ENCODE measurements at places on chromosomes 13 and 19.

DNA sequence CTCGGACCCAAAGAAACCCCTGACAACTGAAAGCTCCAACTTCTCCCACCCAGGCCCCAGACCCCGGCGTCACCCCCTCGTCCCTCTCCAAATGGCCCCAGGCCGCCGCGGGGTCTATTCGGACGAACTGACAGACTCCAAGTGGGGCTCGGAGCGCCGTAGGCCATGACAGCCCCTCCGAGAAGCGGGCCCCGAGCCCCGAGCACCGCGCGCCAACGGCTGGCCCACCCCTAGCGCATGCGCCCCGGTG lies 360 bp downstream of the DDX39A start:
- peaks cover 35% of the 10 kb centered on the region for H3K4me1 ChIP-seq
- peak; percentile 88 for DNase-seq
- peak overlapping the region; percentile 100 for H3K4me3 ChIP-seq
- peak overlapping the region; percentile 100 for H3K27ac ChIP-seq

DNA sequence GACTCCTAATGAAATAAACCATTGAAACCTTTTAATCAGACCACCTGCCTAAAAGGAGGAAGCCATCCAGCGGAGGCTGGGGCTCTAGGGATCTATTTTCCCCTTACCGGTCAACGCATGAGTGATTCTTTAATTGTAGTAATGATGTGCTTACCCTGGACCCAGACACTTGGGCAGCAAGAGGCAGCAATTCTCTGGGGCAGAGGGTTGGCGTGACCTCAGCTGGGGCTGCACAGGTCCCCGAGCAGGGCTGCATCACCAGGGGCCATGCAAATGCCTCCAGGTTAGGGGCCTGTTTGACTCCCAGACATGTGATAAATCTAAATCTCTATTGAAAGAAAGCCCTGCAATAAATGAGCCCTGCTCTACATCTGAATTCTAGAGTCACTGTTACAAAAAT lies 194.2 kb upstream of the TSHZ3 start:
- no peak overlapping the region for H3K27ac ChIP-seq
- H3K36me3 ChIP-seq, result no peaks in the 10 kb centered on the region
- no peak for DNase-seq
- H3K27me3 ChIP-seq, result peaks cover 6% of the 10 kb centered on the region
- no peak overlapping the region for H3K4me3 ChIP-seq

GRCh38 chr13:24605923-24606372 lies 74.3 kb upstream of the ATP12A start:
- DNase-seq, result no peak
- H3K4me1 ChIP-seq, result peaks cover 22% of the 10 kb centered on the region
- H3K4me3 ChIP-seq, result no peak overlapping the region
- H3K27ac ChIP-seq, result no peak overlapping the region
- peaks cover 13% of the 10 kb centered on the region for H3K27me3 ChIP-seq

DNA sequence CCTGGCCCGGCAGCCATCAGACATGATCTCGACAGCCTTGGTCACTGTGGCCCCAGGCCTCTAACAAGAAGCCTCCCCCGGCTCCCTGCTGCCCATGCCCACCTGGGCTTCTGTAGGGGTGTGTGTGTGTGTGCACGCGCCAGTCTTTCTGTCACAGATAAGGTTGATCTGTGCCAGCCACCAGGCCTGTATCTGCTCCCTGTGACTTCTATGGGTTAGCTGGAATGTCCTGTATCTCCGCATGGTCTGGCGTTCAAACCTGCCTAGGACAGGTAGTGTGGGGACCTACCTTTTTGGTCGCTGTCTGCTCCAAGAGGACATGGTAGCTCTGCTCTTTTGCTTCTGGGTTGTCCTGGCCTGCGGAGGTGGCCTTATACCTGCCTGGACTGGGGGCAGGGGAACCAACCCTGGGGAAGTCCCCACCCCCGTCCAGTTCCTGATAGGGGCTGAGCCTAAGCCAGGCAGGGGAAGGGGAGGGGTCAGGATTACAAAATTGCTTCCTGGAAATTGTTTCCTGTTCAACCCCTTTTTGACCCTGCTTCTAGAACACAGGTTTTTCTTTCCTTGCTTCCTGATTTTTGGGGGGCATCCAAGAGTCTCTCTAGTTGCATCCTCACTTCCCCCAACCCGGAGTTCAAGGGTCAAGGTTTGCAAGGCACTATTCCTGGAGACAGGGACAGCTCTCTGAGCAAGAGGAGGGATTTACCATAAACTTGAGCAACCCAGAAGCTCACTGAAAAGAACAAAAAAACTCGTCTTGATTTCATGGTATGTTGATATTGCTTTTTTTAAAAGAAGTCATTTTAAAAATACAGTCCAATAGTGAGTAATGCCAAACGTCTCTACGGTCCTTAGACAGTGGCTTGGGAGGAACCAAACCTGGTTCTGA lies at the start of gene LRG1:
TSS of gene LRG1 (minus strand) at position 344 of the 889 bp plus-strand sequence. CDS start at position 321, 23 bp downstream.
- peaks cover 11% of the 10 kb centered on the region for H3K4me1 ChIP-seq
- peak within 1 kb of the TSS; percentile 46 for H3K27ac ChIP-seq
- peaks cover 11% of the 10 kb centered on the region for H3K27me3 ChIP-seq

DNA sequence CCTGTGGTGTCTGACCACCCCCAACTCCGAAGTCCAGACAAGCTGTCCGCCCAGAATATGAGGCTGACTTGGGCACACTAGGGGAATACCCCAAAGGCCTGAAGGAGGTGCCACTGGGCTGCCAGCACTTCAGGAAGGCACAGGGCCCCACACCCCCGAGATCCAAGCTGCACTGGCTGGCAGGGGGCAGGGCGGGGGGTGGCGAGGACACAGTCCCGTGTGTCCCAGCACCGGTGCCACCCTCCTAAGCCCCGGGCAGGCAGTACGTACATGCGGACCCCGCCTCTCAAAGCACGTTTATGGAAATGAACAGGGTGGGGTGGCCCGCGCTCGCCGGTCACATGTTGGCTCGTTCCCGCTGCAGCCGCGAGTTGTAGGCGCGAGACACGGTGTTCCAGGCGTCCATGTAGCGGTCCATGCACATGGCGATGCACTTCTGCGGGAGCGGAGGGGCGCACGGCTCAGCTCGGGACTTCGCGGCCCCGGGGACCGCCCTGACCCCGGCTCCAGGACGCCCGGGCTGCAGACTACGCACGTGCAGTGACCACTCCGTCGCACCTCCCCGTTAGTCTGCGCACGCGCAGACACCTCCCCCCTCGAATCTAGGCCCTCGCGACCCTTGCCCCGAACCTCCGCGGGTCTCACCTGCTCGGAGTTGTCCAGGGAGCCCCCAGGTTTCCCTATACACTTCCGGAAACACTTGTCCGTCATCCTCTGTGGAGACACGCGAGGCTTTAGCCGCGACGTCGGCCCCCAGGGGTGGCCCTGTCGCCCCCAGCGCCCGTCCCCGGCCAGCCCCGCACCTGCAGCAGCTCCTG lies 566 bp downstream of the TIMM13 start:
- H3K36me3 ChIP-seq, result peaks cover 14% of the 10 kb centered on the region
- H3K4me1 ChIP-seq, result peaks cover 13% of the 10 kb centered on the region
- H3K27ac ChIP-seq, result peak overlapping the region; percentile 96
- no peaks in the 10 kb centered on the region for H3K27me3 ChIP-seq
- peak overlapping the region; percentile 93 for H3K4me3 ChIP-seq
- DNase-seq, result peak; percentile 26

DNA sequence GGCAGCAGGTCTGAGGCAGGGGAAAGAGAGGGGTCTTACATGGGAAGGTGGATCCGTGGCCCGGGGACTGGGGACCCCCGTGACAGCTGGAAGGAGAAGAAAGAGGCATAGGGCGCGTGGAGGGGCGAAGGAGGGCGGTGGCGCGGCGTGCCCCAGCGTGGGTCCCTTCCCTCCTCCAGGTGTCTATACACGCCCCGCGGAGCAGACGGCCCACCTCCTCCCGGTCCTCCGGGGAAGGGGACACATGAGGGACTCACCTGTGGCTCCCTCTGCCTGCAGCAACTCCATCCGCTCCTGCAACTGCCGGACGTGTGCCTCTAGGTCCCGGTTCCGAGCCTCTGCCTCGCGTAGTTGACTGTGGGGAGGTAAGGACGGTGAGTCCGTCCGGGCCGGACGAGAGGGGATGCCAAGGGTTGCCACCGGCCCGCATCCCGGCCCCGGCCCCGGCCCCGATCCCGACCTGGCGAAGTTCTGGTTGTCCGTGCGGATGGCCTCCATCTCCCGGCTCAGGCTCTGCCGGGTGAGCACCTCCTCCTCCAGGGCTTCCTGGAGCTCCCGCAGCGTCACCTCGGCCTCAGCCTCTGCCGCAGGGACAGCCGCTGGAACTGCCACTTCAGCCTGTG lies 2.4 kb upstream of the SIX5 start:
- peaks cover 11% of the 10 kb centered on the region for H3K27me3 ChIP-seq
- H3K4me3 ChIP-seq, result peak overlapping the region; percentile 81
- H3K36me3 ChIP-seq, result no peaks in the 10 kb centered on the region
- H3K4me1 ChIP-seq, result peaks cover 10% of the 10 kb centered on the region
- no peak for DNase-seq

DNA sequence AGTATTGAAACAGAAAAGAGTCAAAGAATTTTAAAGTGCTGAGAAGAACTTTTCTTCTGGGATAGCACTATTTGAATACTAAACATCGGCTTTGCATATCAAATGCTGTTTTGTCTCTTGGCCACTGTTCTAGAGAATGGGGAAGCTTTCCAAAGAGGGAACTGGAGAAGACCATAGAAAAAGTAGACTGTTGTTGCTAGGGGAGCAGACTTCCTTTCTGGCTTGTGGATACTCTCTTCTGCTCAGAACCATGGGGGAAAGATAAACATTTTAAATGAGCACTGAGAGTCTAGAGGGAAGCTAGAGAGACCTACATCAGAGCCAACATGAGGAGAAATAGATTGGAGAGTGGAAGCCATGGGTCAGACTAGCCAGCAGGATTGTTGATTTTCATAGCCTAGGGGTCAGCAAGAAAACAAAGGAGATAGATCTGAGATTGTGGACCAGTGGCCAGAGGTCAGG lies 315.7 kb downstream of the KCTD12 start:
- H3K36me3 ChIP-seq, result no peaks in the 10 kb centered on the region
- peaks cover under 1% of the 10 kb centered on the region for H3K27me3 ChIP-seq
- DNase-seq, result no peak
- H3K4me3 ChIP-seq, result no peak overlapping the region
- H3K4me1 ChIP-seq, result no peaks in the 10 kb centered on the region

DNA sequence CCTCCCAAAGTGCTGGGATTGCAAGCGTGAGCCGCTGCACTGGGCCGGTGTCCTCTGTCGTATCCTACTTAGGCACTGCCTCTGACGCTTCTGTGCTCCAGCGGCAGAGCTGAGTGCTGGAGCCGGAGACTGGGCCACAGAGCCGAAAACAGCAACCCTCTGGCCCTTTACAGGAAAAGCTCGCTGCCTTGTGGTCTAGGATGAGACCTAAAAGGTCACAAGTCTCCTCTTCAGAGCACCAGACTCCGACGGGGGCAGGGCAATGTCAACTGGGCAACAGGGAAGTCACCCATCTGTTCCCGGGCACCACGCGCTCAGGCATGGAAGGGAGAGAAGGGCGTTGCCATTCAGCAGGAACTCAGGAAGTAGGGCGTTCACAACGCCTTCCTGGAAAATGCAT lies 91.7 kb downstream of the GADD45B start:
- H3K27ac ChIP-seq, result peak overlapping the region; percentile 6
- H3K4me3 ChIP-seq, result no peak overlapping the region
- no peaks in the 10 kb centered on the region for H3K27me3 ChIP-seq
- H3K36me3 ChIP-seq, result no peaks in the 10 kb centered on the region

DNA sequence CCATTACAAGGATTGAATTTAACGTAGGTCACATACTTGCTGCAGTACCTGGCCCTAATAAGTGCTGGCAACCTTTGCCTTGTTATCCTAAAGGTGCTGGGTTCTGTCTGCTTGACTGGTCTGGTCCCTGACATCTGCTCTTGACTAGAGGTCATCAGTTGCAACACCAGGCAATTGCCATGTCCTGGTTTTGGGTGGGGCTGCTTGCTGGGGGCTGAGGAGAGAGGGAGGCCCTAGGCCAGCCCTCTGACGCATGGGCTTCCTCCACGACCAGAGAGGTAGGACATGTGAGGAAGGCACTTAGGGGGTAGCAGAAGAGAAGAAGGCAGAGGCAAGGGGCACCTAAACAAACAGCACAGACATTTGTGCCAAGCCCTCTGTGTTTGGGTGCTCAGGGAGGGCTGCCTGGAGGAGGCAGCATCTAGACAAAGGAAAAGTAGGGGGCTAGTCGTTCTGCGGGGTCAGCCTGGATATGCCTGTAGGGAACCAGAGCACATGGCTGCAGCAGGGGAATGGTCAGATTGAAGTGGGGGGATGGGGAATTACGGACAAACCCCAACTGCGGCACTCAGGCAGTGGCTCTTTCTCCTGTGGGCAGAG lies 21.7 kb downstream of the VSTM2B start:
- peaks cover 24% of the 10 kb centered on the region for H3K27me3 ChIP-seq
- no peaks in the 10 kb centered on the region for H3K36me3 ChIP-seq
- H3K4me3 ChIP-seq, result no peak overlapping the region
- H3K27ac ChIP-seq, result no peak overlapping the region
- DNase-seq, result no peak

GRCh38 chr13:21137696-21138095 lies 38.7 kb downstream of the SKA3 start:
- no peak overlapping the region for H3K4me3 ChIP-seq
- DNase-seq, result no peak
- H3K27me3 ChIP-seq, result peaks cover 2% of the 10 kb centered on the region

Measured in activated naive CD4-positive, alpha-beta T cell treated with anti-CD3 and anti-CD28 coated beads for 36 hours (primary cell).